PC-3 (cell line): ENCODE measurements at places on chromosomes 6 and 20. TPM values are rescaled to one million over a fixed set of nuclear protein-coding genes. Genes with fewer than 3 reads are reported as not detected.

- DNase-seq: no peak
- no peaks in the 10 kb centered on the region for H3K27me3 ChIP-seq
- no peaks in the 10 kb centered on the region for H3K4me1 ChIP-seq
- H3K36me3 ChIP-seq: no peaks in the 10 kb centered on the region
- H3K4me3 ChIP-seq: no peak overlapping the region
These were observed 29.0 kb upstream of the BCLAF1 start for GRCh38 chr6:136318676-136319075.

DNA sequence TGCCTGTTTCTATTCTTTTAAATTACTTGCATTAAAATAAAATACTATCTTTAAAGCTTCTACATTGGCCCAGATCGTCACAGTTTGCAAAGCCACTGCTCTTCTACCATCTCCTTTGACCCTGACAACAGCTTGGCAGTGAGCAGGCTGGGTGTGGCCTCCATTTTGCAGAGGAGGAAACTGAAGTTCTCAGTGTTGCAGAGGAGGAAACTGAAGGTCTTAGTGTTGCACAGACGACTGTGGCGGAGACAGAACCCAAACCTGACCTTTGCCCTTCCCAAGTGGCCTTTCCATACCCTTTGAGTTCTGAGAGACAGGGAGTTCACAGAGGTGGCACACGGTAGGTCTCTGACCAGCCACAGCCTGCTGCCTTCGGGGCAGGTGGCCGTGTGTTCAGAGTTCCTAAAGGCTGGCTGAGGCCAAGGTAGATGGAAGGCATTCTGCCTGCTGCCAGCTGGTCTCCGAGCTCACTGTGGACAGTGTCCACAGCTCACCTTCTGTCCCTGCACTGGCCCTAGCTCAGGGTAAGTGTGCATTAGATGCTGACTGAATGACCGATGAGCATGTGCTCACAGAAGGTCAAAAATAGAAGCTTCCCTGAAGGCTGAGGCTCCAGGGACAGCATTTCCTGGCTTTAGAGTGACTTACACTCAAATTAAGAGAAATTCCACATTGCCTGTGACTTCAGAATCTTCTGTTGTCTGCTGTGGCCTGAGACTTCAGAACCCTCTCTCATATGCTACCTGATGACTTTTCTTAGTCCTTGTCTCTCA is 113.5 kb upstream of the SLC24A3 start:
- no peak overlapping the region for H3K4me3 ChIP-seq
- DNase-seq: no peak
- peak overlapping the region; percentile 60 for H3K27ac ChIP-seq
- H3K4me1 ChIP-seq: peaks cover 38% of the 10 kb centered on the region
- H3K36me3 ChIP-seq: no peaks in the 10 kb centered on the region

DNA sequence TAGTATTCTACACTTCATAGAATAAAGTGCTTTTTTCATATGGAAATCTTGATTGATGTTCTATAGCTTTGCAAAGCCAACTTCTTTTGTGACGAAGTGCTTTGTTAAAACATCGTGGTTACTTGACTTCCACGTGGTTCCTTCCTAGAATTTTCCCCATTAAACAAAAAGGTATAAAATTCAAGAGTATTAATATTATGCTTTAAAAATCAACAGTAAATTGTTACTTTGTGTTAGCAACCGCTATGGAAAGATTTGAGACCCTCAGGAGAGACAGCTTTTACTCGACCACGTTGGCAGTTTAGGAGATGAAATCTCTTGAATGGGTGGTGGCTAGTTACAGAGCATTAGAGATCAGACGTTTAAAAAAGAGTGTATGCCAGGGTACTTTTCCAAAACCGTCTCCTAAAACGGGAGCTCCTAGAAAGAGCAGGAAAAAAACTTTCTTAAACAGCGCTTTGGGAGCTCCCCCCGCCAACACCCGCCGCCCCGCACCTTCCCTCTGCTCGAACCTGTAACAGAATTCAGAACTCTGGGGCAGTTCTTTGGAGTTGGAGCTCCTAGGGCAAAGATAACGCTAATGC is 920 bp downstream of the GJA1 start:
- H3K4me1 ChIP-seq: no peaks in the 10 kb centered on the region
- peak; percentile 17 for DNase-seq
- H3K36me3 ChIP-seq: no peaks in the 10 kb centered on the region
- H3K4me3 ChIP-seq: peak overlapping the region; percentile 75
- peaks cover 26% of the 10 kb centered on the region for H3K27me3 ChIP-seq

- H3K36me3 ChIP-seq: no peaks in the 10 kb centered on the region
- H3K27ac ChIP-seq: peak overlapping the region; percentile 96
- H3K27me3 ChIP-seq: no peaks in the 10 kb centered on the region
These were observed 94.1 kb downstream of the HIVEP2 start for GRCh38 chr6:142850679-142851423.

DNA sequence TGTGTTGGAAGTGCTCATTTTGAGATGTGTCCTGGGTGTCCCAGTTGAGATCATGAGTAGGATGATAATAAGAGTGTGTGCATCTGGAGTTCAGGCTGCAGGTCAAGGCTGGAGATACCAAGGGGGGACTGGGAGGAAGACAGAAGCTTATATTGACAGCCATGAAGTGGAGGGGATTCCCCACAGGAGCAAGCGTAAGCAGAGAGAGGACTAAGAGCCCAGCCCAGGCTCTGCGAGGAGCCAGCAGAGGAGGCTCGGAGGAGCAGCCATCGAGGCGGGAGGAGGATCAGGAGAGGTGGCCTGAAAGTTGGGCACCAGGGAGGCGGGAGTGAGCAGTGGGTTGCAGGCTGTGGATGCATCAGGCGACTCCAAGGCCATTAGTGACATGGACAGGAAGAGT is 116.2 kb downstream of the SLC24A3 start:
- DNase-seq: no peak
- no peak overlapping the region for H3K4me3 ChIP-seq
- peaks cover 57% of the 10 kb centered on the region for H3K27me3 ChIP-seq
- H3K27ac ChIP-seq: no peak overlapping the region
- no peaks in the 10 kb centered on the region for H3K36me3 ChIP-seq
- no peaks in the 10 kb centered on the region for H3K4me1 ChIP-seq

PARD6B gene
- total RNA-seq: 3.7 and 4.3 TPM in 2 replicates
